ENCODE measurements at places on chromosomes 13 and 19.

DNA sequence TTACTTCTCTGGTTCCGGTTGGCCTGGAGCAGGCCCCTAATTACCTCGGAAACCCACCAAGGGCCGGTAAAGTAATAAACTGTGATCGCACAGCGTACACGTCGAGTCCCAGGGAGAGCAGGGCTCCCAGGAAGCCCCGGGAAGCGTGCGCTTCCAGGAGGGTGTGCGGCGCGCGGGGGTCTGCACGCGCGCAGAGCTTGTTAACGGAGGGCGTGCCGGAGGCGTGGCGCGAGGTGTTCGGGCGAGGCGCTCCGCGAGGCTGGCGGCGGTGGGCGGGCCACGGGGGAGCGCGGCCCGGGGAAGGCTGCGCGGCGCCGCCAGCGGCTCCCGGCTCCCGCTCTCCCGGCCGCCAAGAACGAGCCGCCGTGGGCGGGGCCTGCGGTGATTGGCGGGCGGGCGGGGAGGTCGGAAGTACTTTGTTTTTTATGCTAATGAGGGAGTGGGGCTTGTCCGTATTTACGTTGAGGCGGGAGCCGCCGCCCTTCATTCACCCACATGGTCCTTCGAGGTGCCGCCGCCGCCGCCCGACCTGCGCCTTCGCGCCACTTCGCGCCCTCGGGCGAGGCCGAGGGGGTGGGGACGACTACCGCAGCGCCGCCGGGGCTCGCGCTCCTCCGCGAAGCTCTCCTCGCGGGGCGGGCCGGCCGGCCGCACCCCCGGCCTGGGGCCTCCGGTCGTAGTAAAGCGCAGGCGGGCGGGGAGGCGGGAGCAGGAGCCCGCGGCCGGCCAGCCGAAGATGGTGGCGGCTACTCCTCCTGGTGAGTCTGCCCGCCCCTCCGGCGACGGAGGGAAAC is at the start of gene MIR17HG:
TSS of gene MIR17HG (plus strand) at position 486 of the 794 bp plus-strand sequence.
- peak; percentile 95 for DNase-seq

DNA sequence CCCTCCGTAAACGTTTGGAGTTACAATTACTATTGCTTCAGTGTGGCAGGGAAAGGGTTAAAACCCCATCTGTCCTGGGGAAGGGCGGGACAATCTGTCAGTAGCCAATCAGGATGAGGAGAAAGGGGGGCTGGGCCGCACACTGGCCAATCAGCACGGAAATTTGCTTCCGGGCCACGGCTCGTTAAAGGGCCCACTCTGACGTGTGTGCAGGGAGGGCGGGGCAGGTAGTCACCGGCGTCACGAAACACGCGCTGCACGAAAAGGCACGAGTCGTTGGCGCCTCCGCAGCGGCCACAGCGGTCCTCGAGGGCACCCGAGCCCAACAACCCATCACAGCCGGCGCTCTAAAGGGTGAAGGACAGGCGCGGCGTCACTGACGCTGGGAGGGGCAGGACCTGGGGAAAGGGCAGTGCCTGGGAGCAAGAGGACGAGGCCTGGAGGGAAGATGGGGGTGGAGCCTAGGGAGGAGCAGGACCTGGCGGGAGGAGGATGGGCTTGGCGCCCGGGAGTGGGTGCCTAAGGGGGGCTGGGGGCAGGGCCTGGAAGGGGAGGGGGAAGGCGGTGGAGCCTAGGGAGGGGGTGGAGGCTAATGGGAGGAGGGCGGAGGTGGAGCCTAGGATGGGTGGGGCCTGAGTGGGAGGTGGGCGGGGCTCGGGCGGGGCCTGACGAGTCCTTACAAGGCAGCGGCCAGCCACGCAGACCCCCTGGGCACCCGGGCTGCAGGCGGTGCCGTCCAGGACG is 4.9 kb downstream of the ADAMTSL5 start:
- DNase-seq: peak; percentile 89

DNA sequence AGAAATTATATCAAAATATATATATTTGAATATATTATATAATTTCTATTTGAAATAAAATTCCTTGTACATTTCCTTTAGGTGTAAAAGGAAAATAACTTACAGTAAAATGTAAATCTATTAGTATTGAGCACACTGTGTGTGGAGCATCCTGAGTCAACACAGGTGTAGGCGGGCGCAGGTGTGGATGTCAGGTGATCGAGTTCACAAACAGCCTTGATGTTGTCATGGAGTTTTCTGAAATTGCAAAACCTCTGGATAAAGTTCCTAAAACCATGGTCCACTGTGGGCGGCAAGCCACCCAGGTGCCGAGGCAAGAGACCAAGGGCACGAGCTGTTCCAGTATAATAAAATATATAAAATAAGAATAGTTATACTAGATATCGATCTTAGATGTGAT is 27.7 kb upstream of the MCF2L start:
- DNase-seq: no peak

DNA sequence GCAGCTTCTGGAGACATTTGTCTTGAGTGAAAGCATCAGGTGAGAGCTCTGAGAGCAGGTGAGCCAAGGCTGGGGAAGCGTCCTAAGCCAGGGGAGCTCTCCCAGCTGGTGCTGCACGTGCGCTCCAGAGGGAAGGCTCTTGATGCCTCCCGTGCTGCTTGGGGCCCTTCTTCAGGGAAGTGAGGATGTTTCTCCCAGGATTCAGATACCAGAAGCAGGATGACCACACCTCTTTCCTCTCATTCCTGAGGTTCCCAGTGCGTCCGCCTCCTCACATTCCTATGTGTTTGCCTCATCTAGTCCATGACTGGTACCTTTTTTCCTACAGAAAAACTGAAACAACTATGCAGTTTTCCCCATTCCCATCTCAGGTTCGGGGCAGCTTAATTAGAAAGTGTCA is 231.0 kb upstream of the IRS2 start:
- DNase-seq: no peak

DNA sequence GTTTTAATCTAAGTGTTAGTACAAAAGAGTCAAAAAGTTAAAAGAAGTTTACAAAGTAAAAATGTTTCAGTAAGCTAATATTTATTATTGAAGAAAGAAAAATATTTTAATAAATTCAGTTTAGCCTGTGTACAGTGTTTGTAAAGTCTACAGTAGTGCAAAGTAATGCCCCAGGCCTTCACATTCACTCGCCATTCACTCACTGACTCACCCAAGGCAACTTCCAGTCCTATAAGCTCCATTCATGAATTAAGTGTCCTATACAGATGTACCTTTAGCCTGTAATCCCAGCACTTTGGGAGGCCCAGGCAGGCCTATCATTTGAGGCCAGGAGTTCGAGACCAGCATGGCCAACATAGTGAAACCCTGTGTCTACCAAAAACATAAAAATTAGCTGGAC is 24.1 kb upstream of the AKAP11 start:
- no peak for DNase-seq

DNA sequence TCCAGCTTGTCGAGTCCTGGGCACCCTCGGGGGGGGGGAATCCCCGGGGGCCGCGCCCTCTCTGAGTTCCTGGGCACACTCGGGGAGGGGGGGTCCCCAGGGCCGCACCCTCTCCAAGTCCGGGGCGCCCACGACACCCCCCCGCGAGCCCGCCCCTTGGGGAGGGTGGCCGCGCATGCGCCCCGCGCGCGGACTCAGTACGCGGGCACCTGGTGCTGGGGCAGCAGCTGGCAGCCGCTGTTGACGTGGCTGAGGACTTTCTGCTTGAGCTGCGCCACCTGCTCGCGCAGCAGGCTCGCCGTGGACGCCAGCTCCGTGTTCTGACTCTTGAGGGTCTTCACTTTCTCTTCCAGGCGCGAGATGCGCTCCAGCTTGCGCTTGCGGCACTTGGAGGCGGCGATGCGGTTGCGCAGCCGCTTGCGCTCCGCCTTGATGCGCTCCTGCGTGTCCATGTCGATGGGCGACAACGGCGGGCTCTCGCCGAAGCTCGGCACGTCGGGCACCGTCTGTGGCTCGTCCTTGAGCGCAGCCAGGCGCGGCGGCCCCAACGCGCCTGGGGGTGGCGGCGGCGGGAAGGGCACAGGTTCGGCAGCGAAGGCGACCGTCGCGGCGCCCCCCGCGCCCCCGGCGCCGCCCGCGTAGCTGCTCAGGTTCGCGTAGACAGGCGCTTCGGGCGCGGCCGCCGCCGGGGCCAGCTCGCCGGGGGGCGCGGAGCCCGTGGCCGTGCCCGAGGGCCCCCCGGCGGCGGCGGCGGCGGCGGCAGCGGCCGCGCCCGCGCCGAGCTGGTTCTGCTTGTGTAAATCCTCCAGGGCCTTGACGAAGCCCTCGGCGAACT is 958 bp downstream of the JUND start:
- peak; percentile 62 for DNase-seq

DNA sequence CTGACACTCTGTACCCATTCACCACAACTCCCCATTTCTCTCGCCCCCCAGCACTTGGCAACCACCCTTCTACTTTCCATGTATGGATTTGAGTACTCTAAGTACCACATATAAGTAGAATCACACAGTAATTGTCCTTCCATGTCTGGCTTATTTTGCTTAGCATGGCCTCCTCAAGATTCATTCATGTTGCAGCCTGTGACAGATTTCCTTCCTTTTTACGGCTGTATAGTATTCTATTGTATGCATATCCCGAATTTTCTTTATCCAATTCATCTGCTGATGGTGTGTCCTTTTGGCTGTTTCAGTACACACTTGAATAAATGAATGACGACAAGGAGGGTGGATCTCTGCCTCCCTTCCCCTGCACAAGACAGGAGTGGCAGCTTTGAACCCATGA is 95.1 kb downstream of the ZNF536 start:
- DNase-seq: no peak

- DNase-seq: no peak
Observed at GRCh38 chr13:114328034-114328433, 13.7 kb downstream of the CHAMP1 start.

DNA sequence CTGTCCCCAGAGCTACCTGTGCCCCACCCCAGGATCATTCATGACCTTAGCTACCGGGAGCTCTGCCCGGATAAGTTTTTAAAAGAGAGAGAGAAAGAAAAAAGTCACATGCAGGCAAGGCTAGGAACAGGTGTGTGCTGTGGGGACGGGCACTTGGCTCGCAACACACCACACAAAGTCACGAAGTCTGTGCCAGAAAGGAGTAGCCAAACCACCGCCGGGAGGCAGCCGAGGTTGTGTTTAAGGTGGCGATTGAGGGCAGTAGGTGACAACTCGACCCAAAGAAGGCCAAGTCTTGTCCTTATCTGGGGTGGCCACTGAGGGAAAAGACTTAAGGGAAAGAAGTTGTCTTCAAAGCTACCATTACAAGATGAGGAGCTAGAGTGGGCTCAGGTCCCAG is 4.6 kb upstream of the TSHZ3 start:
- DNase-seq: no peak

- peak; percentile 48 for DNase-seq
Observed at GRCh38 chr19:55549500-55550320, 4.4 kb upstream of the SBK3 start.

GRCh38 chr13:72144636-72145035 is 277.6 kb upstream of the DACH1 start:
- DNase-seq: no peak

DNA sequence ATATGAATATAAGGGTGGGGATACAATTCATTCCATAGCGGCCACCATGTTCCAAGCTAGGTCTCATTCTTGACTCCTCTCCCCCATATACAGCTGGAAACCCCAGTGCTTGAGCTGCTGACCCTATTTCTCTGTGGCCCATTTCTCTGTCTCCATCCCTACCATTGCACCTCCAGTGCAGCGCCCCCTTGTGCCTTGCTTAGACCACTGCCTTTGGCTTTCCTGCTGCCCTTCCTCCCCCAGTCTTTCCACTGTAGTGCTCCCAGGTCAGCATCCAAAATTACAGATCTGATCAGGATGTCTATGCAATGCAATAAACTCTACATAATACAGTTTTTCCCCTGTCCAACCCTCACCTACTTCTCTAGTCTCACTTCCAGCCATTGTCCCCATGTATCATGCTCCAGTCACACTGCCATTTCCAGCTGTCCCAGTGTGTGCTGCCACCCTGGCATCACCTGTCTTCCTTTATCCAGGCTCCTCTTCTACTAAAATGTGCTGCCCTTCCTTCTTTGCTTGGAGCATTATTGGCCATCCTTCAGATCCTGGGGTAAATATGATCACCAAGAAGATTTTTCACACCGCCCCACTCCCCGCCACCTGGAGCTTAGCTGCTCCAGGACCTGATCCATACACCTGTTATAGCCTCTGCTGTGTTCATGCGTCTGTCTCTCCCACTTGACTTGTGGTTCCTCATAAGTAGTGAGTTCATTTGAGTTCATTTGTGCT is 199.4 kb upstream of the IPO5 start:
- DNase-seq: no peak

DNA sequence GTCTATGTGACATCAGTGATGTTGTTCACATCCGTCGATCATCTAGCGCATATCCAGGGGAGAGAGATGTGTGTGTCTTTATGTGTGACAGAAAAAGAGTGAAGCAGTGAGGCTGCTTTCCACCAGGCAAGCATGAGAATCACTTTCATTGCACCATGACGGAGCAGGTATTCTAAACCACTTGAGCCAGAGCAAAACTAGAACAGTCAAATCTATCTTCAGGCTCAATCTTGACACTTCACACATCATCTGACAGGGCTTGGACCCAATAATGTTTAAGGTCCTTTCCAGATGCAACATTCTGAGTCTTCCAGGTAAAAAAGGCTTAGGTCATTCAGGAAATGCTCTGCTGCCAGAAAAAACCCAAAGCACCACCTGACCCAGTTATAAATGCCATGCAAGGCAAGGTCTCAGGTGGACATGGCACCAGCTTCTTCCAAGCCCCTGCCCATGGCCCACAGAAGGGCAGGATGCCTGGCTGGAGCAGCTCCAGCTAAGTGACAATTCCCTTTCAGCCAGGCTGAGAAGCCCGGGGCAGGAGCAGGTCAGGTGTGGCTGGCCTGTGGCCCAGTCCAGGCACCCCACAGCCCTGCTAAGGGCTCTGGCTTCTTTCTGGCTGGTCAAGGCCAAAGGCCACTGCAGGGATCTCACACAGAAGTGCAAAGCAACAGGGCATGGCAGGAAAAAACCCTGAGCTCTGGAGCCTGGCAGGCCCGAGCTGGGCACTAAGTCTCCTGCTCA is 5.0 kb downstream of the ELAVL1 start:
- no peak for DNase-seq

DNA sequence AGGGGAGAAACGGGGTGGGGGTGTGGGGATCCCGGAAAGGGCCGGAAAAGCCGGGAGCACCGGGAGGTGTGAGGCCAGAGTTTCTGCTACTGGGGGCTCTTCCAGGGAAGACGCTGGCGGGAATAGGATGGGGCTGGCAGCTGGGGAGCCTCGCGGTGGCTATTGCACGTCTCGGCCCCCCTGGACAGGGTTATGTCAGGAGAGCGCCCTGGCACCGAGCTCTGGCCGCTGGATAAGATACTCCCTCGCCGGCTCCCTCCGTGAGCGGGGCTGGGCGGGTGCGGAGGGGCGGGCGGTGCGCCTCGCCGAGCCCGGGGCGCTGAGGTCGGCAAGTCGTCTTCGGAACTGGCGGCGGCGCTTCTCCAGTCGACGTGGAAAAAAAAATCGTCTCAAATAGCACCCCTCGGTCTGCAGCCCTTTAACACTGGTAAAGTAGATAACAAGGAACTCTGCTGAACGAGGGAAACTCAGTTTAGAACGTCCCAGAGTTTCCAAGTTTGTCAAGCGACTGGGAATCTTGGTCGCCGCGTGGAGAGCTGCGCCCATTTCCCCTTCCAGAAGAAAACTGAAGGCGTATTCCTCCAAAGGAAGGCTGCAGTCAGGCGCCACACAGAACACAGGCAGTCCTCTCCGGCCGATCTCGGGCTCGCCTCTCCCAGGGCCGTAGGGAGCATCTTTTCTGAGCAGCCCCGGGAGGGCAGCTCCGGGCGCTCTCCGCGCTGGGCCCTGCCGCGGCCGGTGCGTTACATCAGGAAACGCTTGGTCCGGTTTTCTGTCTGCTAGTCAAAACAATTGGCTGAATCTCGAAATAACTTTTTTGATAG is 115.1 kb downstream of the KCNRG start:
- DNase-seq: no peak

GRCh38 chr19:49881186-49881585 is 3.7 kb downstream of the TBC1D17 start:
- no peak for DNase-seq
